Stimulated activated CD8-positive, alpha-beta memory T cell treated with anti-CD3 and anti-CD28 coated beads, Interleukin-15, amount 100 ng/mL, for 1 hour (primary cell): ENCODE measurements at places on chromosomes 2 and 18.

GRCh38 chr2:68853915-68854314 is 17.3 kb downstream of the BMP10 start:
- no peak for DNase-seq

- no peak for DNase-seq
Measured at GRCh38 chr2:119062179-119062578, 96.4 kb downstream of the C1QL2 start.

GRCh38 chr2:232652505-232652851 is 19.1 kb downstream of the EFHD1 start:
- DNase-seq = no peak

DNA sequence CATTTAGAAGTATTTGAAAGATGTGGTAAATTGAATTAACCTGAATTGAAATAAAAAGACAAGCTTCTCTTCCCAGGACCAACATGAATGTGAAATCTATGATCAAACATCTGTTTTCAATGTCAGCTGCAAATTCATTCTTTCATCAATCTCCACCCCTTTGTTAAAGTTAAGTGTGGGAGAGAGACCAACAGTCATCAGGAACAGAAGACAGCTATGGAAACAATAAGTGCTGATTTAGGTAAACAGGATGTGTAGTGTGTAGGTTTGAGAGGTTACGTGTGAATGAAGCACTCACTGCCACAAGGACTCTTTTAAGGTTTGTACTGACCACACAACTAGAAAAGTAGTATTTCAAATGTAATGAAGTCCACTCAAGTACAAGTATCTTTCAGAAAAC is 1659.8 kb upstream of the CELF4 start:
- no peak for DNase-seq

DNA sequence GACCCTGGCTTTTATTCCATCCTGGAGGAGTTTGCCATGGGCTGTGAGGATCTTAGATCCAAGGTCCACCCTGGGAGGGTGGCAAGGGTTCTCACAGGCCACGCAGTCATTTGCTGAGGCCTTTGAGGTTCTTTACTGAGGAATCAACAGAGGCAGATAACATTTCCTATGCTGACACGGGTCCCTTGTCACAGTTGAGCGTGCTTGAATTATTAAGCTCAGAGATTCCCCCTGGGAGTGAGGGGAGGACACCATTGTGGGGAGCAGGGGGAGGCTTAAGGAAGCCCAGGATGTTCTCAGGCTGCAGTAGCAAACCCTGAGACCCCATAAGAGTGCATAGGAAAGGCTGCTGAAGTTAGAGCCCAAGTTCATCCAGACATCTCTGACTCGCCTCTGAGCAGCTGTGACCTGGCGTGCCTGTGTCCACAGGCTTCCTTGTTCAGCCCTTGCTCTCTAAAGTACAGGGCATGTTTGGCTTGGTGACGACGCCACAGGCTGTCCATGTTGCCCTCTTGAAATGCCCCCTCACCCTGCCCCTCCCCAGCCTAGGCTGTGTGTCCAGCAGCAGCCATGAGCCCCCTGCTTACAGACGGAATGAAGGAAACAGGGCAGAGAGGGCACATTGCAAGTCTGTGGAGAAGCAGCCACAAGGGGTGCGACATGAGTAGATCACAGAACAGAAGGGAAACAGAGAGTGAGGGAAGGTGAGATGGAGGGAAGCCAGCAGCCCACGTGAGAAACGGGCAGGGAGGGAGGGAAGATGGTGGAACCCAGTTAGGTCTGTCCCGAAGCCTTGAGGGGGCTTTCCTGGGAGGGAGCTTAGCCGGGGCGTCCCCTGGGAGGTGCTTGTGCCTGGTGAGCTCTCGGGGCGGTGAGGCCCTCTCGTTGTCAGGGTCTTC is 34.0 kb downstream of the NAPG start:
- no peak for DNase-seq

DNA sequence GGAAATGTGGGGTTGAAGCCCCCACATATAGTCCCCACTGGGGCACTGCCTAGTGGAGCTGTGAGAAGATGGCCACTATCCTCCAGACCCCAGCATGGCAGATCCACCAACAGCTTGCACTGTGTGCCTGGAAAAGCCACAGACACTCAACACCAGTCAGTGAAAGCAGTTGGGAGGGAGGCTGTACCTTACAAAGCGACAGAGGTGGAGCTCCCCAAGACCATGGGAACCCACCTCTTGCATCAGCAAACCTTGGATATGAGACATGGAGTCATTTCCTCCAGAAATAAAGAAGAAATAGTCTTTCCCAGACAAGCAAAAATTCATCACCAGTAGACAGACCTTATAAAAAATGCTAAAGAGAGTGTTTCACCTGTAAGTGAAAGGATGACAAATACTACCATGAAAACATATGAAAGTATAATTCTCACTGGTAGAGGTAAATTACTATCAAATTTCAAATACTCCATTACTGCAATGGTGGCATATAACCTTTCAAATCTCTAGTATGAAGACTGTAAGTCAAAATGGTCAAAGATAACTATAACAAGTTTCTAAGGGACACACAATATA is 152.6 kb upstream of the EPHA4 start:
- no peak for DNase-seq

DNA sequence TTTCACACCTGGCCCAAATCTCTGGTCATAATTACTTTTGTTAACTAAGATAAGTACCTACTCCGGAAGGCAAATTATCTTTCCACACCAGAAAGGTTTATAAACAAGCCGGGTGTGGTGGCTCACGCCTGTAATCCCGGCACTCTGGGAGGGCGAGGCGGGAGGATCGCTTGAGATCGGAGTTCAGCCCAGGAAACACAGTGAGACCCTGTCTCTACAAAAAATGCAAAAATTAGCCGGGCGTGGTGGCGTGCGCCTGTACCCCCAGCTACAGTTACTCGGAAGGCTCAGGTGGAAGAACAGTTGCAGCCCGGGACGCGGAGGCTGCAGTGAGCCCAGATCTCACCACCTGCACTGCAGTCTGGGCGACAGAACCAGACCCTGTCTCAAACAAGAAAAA is 2.1 kb downstream of the PUM2 start:
- DNase-seq = no peak

DNA sequence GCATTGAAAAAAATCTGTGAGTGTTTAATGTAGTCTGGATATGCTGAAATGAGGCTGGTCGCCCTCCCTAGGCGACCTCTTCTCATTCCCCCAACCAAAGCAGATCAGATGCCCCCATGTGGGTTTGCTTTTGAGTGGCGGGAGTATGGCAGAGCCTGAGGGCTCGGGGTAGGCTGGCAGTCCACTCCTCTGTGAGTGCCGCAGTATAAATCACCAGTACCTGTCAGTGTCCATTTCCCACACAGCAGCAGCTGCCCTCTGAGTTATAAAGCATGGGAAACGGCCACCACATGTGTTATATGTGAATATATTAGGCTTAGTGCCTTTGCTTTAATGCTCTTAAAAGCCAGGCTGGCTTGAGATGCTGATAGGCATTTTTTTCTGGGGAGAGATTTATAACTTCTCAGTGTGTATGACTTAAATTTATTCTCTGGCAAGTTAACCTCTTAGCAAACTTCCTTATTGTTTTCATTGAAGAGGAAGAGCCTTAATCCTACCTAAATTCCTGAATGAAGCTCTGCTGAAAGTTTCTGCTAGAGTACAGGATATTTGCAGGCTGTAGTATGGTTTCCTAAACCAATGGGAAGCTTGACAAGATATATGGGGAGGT is 3.8 kb downstream of the DCC start:
- no peak for DNase-seq

GRCh38 chr18:9519399-9519798 is 44.1 kb downstream of the RALBP1 start:
- DNase-seq = no peak

DNA sequence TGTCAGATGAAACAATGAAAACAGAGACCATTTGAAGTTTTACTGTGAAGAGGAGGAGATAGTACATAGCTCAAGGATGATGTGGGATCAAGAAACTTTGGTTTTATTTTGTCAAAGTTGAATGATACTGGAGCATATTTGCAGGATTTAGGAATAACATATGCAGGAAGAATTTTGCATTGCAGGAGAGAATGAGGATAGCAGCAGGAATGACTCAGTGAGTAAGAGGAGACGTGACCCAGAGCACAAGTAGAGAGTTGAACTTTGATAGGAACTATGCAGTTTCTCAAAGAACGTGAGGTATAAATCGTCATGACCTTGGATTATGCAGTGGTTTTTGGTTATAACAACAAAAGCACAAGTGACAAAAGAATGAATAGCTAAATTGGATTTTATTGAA is 47.7 kb downstream of the MAPRE2 start:
- no peak for DNase-seq

GRCh38 chr2:177335917-177336450 is 56.6 kb upstream of the AGPS start:
- no peak for DNase-seq

DNA sequence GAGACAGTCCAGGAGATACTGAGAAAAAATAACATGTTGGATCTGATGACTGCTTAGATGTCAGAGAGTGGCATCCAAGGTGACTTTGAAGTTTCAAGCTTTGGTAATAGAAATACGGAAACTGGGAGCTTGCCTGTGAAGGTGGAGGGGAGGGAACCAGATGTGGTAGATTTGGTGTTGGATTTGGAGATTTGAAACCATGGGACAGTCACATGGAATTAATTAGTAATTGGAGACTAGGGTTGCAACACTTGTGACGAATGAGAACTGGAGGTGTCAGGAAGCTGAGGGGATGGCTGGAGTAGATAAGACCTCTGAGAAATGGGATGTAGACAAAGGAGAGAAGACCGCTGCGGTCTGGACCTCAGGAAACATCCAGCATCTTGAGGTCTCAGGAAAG is 46.7 kb downstream of the RPL37A start:
- DNase-seq = no peak

DNA sequence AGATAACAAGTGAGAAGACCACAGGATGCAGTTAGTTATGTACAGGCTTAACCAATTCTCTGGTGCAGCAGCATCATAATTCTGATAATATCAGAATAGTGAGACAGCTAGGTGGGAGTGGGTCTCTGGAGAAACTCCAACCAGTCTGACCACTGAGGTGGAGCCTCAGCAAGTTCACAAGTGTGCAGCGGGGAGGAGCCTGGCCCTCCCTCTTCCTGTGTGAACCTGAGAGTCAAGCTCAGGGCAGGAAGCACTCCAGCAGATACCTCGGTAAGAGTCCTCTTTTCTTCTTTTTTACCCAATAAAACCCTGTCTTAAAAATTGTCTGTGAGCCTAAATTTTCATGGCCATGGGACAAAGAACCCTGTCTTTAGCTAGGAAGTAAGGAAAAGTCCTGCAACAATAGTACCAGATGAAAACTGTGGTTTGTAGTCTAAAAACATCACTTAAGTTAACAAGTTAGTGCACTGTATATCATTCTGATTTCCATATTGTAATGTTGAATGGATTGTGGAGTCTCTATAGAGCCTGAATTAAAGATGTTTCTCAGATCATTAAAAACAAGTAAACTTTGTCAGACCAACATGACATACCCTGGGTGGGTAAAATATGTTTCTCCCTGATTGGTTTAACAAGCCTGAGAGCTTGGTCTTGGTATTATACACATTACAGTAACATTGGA is 370.8 kb downstream of the TMEM182 start:
- no peak for DNase-seq

GRCh38 chr2:237752761-237753165 is 45.8 kb upstream of the RBM44 start:
- DNase-seq = no peak
